A549 treated with ZK216348 at 1 μM for 4 hours (cell line): ENCODE measurements at places on chromosomes 3 and 15. TPM values are rescaled to one million over a fixed set of nuclear protein-coding genes. Genes with fewer than 3 reads are reported as not detected.

IGSF10 gene
- total RNA-seq: 0.25 to 0.72 TPM (median 0.54 TPM) in 5 replicates

ZDHHC23 gene
- total RNA-seq: 3.1 to 4.0 TPM (median 3.8 TPM) in 5 replicates

CYP11A1 gene
- not detected in 5 replicates for total RNA-seq

PP2D1 gene
- not detected in 5 replicates for total RNA-seq

ARGFX gene
- total RNA-seq: not detected in 5 replicates

DPPA2 gene
- total RNA-seq: not detected in 5 replicates

HIGD2B gene
- total RNA-seq: not detected in 5 replicates

GABRG3 gene
- total RNA-seq: 0.36 to 1.4 TPM (median 0.42 TPM) in 5 replicates

RHOV gene
- 4.7 to 6.1 TPM (median 5.1 TPM) in 5 replicates for total RNA-seq

PIGZ gene
- total RNA-seq: 1.0 to 1.7 TPM (median 1.4 TPM) in 5 replicates

SNRPN gene
- 96.9 to 107 TPM (median 102 TPM) in 5 replicates for total RNA-seq

PRSS50 gene
- not detected in 5 replicates for total RNA-seq

FES gene
- total RNA-seq: 0.64 to 1.1 TPM (median 0.79 TPM) in 5 replicates

GCNT3 gene
- 125 to 192 TPM (median 156 TPM) in 5 replicates for total RNA-seq

SCN11A gene
- total RNA-seq: 0.02 TPM in 2 of 5 replicates, not detected in the others

ECE2 gene
- total RNA-seq: not detected in 5 replicates

C3orf85 gene
- not detected in 5 replicates for total RNA-seq

NDUFB5 gene
- total RNA-seq: 33.3 to 55.3 TPM (median 46.4 TPM) in 5 replicates

EXD1 gene
- not detected in 5 replicates for total RNA-seq

CCPG1 gene
- total RNA-seq: 26.7 to 41.0 TPM (median 36.6 TPM) in 5 replicates

SPTBN5 gene
- 0.08 to 0.37 TPM (median 0.32 TPM) in 5 replicates for total RNA-seq

SETD5 gene
- 41.8 to 60.6 TPM (median 47.4 TPM) in 5 replicates for total RNA-seq

MME gene
- total RNA-seq: not detected in 5 replicates

STAC gene
- total RNA-seq: 2.3 to 3.0 TPM (median 2.7 TPM) in 5 replicates
